ENCODE measurements at places on chromosomes 1 and 21.

DNA sequence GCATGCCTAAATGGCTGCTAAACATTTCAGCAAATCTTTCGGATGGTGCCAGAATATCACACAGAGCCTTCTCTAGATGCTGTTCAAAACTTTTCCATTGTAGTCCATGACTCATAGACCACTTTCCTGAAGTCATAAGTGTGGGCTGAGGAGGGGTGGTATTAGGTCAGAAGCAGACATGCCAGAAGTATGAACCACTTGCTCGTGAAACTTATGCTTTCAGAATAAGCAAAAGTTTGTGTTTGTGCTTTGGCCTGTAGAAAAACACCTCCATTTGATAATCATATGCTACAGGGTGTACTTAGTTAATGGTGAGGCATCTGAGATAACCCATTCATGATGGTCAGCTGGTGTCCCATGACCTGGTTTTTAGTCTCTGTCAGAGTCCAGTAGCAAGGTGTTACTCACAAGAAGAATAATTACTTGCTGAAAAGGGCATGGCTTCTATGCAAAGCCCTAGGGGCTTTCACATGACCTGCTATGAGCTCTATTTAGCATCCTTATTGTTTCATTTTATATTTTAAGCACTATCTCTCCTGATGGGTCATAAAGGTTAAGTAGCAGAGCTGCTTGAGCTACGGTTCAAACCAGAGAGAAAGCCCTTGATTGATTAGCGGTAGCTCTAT, 183.1 kb upstream of the IVNS1ABP start:
- no peak for DNase-seq

DNA sequence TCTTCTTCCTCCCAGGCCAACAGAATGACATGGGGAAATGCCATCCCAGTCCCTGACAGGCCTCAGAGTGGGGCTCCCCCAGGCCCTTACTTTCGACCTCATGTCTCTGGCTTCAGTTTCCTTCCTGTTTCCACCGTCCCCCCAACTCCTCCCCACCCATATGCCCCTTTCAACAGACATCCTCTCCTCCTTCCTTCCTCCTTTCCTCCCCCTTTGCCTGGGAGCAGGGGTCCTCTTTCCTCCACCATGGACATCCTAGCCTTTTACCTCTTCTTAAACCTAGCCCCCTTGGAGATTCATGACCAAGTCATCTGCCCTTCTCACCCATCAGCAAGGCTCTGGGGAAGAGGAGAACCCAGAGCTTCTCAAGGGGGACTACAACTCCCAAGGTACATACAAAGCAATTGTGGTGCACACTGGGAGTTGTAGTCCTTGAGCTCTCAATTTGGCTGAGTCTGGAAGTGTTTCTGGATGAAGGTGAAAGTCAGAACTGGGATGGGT, 4.0 kb downstream of the ZBTB7B start:
- no peak for DNase-seq

- no peak for DNase-seq
Observed at GRCh38 chr1:207336559-207337467, 15.3 kb downstream of the CD55 start.

DNA sequence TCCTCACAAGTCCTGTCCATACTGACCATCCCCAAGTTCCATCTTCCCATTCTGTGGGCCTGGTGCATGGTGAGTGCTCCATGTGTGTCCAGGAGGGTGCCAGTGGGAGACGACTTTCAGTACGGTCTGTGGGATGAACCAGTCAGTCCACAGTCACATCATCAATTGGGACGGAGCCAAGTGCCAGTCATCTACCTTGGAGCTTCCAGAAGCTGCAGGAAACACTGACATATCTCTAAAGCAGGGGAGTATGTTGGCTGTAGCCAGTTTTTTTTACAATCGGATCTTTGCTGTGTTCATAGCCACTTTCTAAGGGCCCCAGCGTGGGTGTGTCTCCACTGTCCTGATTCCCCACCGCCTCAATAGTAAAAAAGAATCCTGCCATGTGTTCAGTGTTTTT, 13.6 kb upstream of the TRIM17 start:
- DNase-seq = no peak

GRCh38 chr1:11967028-11967547, 13.2 kb upstream of the MFN2 start:
- peak; percentile 14 for DNase-seq

DNA sequence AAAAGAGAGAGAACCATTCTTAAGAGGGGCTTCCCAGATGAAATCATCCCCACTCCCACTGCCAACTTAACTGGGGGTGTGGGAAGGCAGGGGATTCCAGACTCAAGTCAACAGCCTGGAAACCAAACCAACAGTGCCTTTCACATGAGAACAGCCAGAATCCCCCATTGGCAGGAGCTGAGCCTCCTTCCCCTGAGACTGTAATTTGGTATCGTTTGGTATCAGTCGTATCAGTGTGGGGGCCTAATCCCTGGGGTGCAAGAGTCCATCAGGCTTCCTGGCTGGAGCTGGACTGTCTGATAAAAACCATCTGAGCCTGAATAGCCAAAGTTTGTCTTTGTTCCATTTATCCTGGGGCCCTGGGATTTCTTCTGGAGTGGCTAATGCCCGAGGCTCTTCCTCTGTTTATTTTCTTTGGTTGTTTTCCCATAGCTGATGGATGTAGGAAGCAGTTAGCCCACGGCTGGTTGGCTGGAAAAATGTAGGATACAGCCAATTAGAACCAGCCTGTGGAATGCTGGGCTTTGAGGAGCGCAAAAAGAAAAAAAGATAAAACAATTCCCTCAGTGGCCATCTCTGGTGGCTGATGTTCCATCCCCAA, 84.6 kb downstream of the LAMC2 start:
- no peak for DNase-seq

DNA sequence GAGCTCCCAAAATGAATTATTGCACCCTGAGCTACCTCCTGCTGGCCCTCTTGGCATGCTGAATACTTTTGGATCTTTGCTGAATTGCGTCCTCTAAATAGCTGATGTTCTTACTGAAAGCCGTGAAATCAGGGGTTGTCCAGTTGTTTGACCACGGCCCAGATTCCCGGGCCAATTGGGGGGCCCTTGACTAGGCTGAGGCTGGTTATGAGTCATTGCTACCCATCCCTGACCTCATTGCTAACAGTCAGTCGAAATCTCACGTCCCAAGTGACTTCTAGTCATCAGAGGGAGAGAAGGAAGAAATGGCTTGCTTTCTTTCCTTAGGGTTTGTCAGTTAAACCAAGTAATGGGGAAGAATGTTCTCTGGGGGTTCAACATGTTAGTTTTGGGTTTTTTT, 37.4 kb downstream of the SMYD2 start:
- DNase-seq = no peak

GRCh38 chr1:55854911-55855310, 639.7 kb upstream of the USP24 start:
- no peak for DNase-seq

DNA sequence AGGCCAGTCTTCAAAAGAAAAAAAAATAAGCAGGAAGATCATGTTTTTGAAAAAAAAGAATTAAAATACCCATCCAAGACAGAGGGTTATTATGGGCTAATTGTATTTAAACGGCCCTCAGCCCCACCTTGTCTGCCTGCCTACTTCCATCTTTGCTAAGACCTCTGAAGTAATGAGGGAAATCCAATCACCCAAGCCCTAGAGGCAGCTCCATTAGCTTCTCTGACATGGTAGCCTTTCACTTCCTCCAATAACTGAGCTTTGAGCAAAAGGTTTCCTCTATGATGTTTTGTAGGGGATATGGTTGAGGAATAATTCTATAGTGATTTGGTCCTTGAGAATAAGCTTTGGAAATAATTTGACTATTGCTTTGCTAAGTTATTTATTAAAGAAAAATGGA, 178.2 kb upstream of the SGIP1 start:
- DNase-seq = no peak

- no peak for DNase-seq
Observed at GRCh38 chr1:3558036-3558726, 53.1 kb downstream of the MEGF6 start.

- DNase-seq = no peak
Observed at GRCh38 chr1:193726722-193727121, 540.3 kb upstream of the B3GALT2 start.

DNA sequence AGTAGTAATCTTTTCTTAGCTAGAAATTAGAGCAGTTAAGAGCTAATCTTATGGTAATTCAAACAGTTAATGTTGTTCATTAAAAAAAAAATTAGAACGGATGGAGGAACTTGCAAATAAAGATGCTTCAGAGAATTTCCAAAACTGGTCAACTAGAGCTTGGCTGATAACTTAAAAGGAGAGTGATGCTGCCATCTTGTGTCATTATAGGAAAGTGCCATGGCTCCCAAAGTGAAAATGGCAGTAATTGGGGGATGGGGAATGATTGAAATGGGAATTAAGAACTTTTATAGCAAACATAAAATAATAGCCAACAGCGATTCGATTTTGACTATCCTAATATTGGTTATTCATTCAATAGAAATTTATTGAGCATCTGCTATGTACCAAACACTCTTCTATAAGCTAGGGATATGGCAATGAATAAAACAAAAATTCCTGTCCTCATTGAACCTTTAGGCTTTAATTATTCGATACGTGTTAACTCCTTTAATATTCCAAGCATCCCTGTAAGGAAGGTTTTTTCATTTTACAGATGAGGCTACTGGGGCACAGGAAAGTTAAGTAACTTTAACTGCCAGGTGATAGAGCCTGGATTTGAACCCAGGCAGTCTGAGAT, 5.7 kb upstream of the PLPP3 start:
- peak; percentile 67 for DNase-seq

DNA sequence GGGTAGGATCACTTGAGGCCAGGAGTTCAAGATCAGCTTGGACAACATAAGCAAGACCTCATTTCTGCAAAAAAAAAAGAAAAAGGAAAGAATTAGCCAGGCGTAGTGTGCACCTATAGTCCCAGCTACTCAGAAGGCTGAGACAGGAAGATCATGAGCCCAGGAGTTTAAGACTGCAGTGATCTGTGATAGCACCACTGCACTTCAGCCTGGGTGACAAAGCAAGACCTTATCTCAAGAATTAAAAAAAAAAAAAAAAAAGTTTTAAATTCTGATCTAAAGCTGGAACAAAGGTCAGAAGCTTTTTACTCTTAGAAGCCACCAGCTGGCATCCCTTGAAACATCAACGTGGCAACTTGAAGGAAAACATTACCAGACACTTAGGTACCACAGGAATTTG, 45.3 kb downstream of the HENMT1 start:
- no peak for DNase-seq

- DNase-seq = no peak
Observed at GRCh38 chr1:85607126-85607920, 26.8 kb downstream of the CCN1 start.

- DNase-seq = no peak
Observed at GRCh38 chr1:94737124-94737998, 82.8 kb upstream of the SLC44A3 start.

DNA sequence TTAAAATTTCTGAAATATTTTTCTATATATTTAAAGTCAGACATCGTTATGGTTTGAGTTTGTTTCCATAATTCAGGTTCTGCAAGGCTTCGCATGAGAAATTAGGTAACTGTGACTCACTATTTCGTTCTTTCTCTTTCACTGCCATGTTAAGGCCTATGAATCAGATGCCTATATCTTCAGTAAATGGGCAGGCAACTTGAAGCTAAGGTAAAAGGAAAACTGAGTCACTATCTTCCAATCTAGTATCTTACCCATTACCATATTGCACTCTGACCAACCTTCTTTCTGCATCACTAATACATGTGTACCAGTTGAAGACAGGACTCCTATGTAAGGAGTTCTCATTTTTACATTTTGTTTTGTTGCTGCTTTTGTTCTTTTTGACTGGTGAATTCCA, 37.8 kb downstream of the PYHIN1 start:
- DNase-seq = no peak

DNA sequence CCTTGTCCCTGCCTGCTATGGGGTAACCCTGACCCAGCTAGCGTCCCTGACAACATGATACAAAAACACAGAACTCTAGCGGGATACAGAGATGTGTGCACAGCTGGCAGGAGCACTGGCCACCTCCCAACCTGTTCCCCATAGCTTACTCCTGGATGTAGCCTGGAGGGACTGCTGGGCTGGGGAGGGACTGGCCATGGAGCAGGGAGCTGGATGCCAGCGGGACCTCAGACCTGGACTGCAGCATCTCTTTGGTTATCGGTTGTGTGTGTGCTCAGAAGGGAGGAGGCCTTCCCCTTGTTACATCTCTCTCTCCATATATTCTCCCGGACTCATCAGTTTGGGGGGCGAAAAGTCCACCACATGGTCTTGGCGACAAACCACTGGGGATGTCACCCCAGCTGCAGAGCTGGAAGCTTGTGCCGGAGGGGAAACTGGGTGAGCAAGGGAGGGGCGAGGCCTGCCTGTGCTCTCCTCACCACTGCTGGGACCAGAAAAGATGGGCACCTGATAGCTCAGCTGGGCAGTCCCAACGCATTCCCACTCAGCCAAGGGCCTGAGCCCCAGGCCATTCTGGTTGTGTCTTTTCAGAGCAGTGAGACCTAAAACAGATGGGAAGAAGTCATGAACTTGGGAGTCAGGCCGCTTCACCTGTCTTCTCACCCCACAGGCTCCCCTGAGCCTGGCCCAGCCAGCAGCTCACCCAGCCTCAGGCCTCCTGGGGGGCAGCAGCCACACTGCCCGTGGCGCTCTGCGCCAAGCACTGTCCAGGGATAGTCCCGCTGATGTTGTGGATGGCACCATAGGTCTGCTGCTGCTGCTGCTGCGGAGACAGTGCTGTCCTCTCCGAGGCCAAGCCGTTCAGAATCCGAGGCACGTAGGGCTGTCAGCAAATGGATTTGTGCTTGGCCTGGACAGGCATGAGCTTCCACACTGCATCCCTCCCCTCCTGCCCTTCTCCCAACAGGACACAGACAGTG, 35.6 kb downstream of the TMEM63A start:
- DNase-seq = no peak

GRCh38 chr1:99170516-99170915, 93.8 kb upstream of the PLPPR4 start:
- DNase-seq = no peak
